ENCODE measurements at places on chromosomes 1 and 21. TPM values are rescaled to one million over a fixed set of nuclear protein-coding genes. Genes with fewer than 3 reads are reported as not detected.

DNA sequence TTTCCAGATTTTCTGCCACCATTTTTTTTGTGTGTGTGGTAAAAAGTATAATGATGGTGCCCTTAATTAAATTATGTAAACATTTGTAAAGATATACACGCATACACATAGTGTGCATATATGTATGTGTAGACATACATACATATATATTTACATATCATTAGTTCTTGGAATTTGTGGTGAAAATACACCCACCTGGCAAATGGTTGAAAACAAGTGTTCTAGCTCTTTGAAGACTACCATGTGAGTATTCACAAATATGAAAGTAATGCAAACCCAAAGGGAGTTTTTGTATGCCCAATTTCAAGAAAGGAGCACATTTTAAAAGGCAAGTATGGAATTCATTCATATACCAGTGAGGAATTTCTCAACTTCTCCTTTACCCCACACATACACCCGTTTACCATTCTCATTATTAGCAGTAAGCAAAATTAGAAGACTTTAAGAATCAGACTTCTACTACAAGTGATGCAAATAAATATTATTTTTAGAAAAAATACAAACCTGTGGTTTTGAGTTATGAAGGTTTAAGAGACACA, 8.0 kb downstream of the RABGAP1L start:
- no peaks in the 10 kb centered on the region for H3K4me1 ChIP-seq
- no peaks in the 10 kb centered on the region for H3K27me3 ChIP-seq
- H3K4me3 ChIP-seq: no peak overlapping the region
- no peaks in the 10 kb centered on the region for H3K36me3 ChIP-seq
- DNase-seq: no peak

SYT14 gene
- 1.4 TPM for total RNA-seq

GJA5 gene
- 2.3 TPM for total RNA-seq

HSPB7 gene
- 35.7 TPM for total RNA-seq

- H3K27ac ChIP-seq: peak overlapping the region; percentile 38
- H3K4me3 ChIP-seq: no peak overlapping the region
- DNase-seq: peak; percentile 88
- H3K27me3 ChIP-seq: no peaks in the 10 kb centered on the region
These were observed 991 bp downstream of the ANKRD35 start for GRCh38 chr1:145884675-145885074.

SNRPE gene
- 47.3 TPM for total RNA-seq

LEFTY2 gene
- total RNA-seq: not detected

All from GM23248 (cell line).